ENCODE measurements at places on chromosomes 5 and 9.

DNA sequence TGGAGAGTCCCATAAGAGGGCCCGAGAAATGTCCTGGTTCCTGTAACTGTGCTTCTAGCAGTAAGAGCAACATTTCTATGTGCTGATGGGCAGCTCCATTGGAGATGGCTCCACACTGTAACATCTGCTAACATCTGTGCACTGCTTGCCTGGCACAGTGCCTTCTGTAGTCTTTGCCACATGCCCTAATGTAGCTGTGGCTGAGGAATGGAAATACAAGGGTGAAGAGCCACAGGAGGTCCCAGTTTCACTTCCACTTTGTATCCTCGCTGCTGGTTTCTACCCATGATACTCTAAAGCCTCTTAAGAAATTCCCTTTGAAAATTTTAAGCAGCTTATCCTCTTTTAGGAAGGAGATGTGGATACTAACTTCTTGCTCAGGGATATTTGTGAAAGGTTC, 97.4 kb downstream of the HOMER1 start:
- no peak for DNase-seq

GRCh38 chr5:72137826-72138409, 30.6 kb downstream of the MAP1B start:
- no peak for DNase-seq

DNA sequence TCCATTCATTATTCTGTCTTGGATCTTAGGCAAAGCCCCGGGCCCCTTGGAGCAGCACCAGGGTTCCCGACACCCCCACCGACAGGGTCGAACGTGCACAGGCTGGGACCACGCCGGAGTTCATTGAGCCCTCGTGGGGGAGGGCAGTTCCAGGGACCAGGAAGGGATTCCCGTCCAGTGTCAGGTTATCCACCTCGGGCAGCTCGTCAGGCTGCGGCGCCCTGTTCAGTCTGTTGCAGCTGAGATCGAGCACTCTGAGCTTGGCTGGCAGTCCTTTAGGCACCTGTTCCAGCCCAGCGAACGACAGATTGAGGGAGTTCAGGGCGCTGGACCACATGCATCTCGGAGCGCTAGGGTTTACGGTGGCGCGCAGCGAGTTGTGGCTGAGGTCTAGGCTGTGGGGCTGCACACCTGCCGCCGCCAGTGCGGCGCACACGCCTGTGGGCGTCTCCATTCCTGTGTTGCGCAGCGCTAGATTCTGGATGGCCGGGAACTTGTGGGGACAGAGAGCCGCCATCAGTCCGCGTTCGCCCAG, 1.1 kb downstream of the CD14 start:
- DNase-seq, result no peak

GRCh38 chr9:8651070-8651845, 851.7 kb upstream of the DMAC1 start:
- no peak for DNase-seq

DNA sequence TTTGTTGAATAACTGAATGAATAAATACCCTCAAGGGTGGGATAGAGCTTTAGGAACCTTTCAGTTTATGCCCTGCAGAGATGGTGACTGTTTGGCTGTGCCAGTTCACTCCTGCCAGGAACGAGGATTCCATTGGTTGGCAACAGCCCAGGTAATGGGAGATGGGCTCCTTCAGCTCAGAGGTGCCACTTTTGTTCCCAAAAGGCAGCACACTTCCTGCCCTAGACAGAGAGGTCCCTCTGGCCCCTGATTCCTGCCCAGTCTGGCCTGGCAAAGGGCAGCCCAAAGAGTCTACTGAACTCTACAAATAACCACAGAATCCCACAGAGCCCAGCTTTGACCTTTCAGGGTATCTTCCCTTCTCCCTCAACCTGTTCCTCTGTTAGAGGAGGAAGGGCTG, 1.6 kb downstream of the C9orf152 start:
- no peak for DNase-seq

DNA sequence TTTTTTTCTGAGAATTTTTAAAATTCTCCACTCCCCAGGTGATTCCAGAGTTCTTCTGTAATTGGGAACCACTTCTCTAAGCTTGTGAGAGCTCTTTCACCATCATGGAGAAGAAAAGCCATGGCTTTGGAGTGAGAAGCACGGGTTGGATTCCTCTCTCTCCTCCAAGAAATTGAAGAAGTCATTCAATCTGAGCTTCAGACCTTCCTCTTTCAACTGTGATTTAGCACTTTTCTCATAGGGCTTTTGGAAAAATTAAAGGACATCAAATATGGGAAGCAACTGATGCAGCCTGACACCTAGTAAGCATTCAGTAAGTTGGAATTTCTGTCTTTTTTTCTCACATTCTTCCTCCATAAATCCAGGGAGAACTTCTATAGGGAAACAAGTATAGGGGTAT, 580.4 kb upstream of the KLF4 start:
- DNase-seq, result no peak

DNA sequence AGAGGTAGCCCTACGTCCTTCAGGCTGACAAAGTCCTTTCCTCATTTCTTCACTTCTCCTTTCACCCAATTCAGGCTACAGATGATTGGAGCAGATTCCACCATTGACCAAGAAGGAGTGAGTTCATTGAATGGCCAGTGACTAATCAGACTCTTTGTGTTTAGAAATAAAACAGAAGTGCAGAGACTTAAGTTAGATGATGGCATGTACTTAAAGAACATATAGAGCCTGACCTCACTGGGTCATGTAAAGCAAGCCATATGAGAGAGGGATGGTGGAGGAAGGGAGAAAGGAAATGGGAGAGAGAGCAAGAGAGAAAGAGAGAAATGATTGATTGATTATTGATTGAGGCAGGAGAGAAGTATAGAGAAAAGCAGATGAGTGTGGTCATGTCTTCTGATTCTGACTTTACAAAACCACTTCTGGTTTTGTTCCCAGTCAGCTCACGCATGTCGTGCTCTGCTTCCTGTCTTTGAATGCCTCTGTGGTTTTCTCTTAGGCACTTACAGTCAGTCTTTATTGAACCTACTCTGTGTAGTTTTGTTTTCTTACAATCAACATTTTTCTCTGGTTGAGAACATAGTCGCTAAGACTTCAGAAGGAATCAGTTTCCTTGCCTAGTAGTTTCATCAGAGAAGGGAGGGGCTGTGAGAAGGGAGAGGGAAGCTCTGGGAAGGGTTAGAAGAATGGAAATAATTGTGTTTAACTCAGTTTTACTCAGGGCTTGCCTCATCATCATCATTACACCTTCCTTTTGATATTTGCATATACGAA, 149.2 kb upstream of the KLF9 start:
- DNase-seq, result no peak

GRCh38 chr9:1606253-1606652, 408.9 kb upstream of the SMARCA2 start:
- no peak for DNase-seq

DNA sequence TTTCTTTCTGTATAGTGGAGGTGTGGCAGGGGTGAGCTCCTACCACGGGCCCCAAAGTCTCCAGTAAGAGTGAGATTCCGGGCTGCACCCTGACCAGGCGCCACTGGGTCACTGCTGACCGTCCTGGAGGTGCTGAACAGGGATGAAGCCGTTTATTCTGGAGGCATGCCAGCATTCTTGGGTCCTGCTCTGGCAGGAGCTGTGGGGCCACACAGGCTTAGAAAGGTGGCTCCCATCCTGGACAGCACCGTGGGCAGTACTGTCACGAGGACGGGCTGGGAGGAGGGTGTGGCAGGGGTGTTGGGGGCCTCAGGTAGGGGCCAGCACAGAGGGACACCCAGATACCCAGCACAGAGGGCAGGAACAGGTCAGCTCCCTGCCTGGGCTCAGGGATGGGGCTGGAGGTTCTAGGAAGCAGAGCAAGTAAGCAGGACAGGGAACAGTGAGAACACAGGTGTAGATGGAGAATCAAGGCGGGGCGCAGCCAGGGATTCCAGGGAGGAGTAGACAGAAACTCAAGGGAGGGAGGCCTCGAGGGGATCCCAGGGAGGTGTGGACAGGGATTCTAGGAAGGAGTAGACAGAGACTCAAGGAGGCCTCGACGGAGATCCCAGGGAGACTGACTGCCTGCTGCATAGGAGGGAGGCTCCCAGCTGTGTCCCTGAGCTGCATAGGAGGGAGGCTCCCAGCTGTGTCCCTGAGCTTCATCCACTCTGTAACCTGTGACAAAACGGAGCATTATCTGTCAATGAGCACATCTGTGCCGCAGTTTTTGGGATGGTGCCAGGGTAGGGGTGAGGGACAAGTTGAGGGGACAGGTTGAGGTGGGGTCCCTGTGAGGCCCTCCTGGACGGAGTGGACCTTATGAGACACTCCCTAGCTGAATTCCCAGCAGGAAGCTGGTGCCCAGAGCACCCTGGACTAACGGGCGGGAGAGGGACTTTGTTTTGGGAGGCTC, 1.1 kb upstream of the PLEKHG4B start:
- no peak for DNase-seq

DNA sequence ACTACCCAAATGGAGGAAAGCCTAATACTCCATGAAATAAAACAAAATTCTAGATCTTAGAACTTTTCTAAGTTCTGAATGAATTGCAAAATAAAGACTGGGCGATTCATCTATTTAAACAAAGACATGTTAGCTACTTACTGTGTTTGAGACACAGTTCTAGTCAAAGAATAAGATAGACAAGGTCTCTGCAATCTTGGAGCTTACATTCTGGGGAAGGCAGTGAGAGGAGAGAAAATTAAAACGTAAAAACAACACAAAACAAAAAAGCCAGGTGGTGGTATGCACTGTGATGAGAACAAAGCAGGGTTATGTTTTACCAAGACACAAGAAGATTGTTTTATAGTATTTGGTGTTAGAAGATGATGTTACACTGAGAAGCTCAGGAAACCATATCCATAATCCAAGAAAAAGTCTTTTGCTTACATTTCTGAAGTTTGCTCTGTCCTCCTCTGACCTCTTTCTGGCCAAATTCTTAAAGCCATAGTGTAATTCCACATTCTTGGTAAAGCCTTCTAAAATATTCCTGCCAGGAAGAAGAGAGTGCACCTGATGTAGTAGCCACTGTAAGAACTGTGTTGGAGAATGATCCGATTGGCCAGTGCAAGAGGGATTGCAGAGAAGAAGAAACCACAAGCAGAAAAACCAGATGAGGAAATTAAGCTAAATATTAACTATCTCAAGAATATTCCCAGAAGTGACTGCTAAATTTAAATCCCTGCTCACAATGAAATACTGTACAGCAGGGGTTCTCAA, 218.4 kb downstream of the PCSK1 start:
- no peak for DNase-seq

- no peak for DNase-seq
These were observed at the start of gene NPR3 for GRCh38 chr5:32710550-32711361. TSS of gene NPR3 (plus strand) at chr5:32711321. CDS start at chr5:32711777, 456 bp downstream.

DNA sequence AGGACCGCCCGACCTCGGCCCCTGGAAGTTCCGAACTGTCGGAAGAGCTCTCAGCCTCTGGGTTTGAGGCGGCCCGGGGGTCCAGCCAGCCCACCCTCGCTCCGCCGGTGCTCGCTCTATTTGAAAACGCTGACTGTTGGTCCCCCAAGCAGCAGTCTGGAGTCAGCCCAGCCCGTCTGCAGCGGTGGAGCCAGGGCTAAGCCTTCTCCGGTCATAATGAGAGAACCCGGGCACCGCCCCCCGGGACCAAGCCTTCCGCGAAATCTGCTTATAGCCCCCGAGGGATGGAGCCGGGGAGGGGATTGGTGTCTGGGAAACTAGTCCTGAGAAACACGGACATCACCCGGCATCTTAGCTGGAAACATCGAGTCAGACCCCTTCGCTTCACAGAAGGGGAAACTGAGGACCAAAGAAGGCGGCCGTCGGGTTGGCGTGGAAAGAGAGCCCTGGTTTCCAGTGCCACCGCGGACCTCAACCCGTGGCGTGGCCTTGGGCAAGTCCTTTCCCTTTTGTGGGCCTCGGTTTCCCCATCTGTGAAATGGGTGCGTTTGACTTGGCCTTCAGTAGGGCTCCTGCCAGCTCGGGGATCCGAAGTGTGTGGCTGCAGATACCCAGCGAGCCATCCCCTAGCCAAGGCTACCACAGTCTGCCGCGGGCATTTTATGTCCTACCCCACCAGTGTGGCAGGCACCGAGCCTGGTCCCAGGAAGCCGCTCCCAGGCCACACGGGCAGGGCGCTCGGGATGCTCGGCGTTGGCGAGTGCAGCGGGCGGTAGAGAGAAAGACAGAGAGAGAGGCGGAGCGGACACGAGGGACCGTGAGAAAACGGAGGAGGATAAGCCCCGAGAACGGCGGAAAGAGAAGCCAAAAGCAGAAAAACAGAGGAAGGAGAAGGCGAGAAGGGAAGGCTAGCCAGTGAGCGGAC, 857 bp downstream of the ADAM19 start:
- DNase-seq, result no peak

DNA sequence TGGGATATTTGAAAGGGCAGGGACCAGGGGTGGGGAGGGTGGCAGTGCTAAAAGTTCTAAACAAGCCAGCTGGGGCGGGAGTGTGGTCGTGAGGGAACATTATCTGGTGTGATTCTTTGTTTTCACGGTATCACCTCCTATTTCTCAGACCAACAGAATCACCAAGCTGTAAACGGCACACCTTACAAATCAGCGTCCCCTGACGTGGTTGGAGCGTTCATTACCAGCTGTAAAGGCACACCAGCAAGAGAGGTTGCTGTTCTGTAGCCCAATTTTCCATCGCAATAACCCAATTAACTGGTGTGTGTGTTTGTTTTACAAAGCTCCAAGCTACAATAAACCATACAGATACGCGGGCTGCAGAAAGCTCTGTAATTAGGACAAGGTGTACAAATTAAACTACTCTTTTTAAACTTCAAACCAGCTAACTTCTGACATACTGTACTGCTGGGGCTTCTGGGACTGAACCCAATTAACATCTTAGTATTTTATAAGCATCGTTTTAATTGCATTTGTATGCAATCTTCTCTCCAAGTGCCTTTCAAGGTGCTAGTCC, 303.6 kb upstream of the CLINT1 start:
- no peak for DNase-seq

- no peak for DNase-seq
These were observed 11.0 kb upstream of the LHX6 start for GRCh38 chr9:122239722-122240121.

GRCh38 chr9:114423181-114423580, 35.4 kb upstream of the AKNA start:
- DNase-seq, result no peak

DNA sequence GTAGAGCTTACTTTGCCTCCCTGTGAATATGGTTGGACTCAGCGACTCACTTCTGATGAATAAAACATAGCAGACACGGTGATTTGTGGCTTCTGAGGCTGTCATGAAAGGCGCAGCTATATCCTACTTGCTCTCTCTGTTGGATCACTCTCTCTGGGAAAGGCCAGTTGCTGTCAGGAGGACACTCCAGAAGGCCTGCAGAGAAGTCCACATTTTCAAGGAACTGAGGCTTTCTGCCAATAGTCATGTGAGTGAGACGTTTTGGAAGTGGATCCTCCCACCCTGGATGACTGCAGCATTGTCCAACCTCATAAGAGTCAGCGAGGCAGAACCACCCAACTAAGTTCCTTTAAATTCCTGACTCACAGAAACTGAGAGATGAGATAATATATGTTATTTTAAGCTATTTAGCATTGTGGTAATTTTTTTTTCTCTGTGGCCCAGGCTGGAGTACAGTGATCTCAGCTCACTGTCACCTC, 156.0 kb upstream of the MAST4 start:
- DNase-seq, result no peak

- DNase-seq, result no peak
These were observed 138.4 kb downstream of the GADD45G start for GRCh38 chr9:89743216-89743572.

All from stimulated activated CD4-positive, alpha-beta T cell treated with anti-CD3 and anti-CD28 coated beads, TNF-alpha, amount 100 ng/mL, for 1 hour (primary cell).